ENCODE measurements at places on chromosomes 16 and 17.

GRCh38 chr17:67509390-67510287 is 132.6 kb downstream of the PITPNC1 start:
- DNase-seq, result no peak

DNA sequence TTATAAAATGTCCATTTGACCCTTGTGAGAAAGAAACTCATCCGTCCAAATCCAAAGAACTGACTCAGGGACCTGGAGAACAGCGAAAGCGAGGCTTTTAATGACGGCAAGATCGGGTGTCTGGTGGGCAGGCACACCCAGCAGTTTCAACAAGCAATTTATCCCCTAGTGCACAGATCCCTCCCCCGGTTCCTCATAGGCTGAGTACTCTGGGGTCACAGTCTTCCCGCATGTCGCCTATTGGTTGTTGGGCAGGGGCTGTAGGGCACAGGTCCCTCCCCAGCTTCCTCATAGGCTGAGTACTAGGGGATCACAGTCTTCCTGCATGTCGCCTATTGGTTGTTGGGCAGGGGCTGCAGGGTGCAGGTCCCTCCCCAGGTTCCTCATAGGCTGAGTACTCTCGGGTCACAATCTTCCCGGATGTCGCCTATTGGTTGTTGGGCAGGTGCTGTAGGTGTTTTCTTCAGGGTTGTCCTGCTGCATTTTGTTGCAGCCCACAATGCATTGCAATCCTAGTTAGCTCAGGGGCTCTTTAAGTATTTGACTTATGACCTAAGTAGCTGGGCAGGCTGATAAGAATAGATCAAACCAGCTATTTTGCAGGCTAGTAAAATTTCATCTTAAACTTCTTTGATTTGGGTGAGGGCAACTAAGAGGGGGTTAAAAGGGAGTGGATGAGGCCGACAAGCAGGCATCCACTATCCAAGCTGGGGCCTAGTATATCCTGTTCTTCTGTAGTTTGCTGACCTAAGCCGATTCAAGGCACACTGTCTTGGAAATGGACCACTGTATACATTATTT is 3.6 kb upstream of the UTS2R start:
- DNase-seq, result peak; percentile 18

DNA sequence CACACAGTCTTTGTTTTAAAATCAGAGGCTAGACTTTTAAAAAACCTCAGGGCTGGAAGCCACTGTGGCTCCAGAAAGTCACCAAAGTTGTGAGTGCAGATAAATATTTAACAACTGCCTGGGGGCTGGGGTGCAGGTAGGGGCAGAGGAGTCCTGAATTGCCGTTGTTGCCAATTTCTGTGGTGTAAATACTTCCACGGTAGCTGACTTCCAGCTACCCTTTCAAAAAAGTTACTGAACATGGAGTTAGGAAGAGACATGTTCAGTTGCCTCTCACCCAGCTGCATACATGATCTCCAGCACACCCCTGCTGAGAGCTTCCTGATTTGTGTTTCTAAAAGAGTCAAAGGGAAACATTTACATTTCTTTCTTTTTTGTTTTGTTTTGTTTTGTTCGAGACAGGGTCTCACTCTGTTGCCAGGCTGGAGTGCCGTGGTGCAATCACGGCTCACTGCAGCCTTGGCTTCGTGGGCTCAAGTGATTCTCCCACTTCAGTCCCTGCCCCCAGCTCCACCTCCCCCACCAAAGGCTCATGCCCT is 58.7 kb downstream of the PLXDC1 start:
- peak; percentile 19 for DNase-seq

- DNase-seq, result no peak
Observed at GRCh38 chr17:78345791-78346494, 13.9 kb downstream of the SOCS3 start.

- no peak for DNase-seq
Observed at GRCh38 chr16:55453909-55454308, 25.1 kb upstream of the MMP2 start.

DNA sequence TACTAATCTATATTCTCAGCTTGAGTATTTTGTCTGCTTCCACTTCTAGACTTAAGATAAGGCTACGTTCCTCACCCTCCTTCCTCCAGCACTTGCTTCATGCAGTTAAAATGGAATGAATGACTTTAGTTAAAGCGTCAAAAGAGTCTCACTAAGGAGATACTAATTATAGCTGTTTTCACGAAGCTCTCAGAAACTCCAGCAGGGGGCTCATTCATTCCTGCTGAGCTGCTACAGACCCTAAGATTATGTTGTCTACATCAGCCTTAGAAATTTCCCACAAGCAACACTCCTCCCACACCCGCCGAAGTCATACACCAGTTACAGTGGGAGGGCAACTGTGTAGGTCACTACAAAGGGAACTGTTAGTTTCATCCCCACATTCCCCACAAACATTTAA is 57.0 kb upstream of the KIFC3 start:
- DNase-seq, result peak; percentile 62

- DNase-seq, result no peak
Observed at GRCh38 chr16:67277999-67278772, 1.1 kb upstream of the PLEKHG4 start.

DNA sequence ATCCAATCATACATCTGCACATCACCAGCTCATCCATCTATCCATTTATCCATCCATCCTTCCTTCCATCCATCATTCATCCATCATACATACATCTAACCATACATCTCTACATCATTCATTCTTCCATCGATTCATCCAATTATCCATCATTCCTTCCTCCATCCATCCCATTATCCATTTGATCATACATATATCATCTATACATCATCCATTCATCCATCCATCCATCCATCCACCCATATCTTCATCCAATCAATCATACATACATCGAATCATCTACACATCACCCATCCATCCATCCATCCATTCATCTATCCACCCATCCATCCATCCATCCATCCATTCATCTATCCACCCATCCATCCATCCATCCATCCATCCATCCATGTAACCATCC is 29.3 kb upstream of the STH start:
- no peak for DNase-seq

- no peak for DNase-seq
Observed at GRCh38 chr17:51500454-51500853, 240.1 kb downstream of the UTP18 start.

- no peak for DNase-seq
Observed at GRCh38 chr17:48601539-48602425, 3.0 kb downstream of the HOXB6 start.

- DNase-seq, result no peak
Observed at GRCh38 chr16:71242036-71242435, 11.5 kb upstream of the HYDIN start.

GRCh38 chr17:71759422-71760060 is 361.3 kb upstream of the SOX9 start:
- no peak for DNase-seq

Measured in HAP-1 (cell line).